IMR-90 (cell line): ENCODE measurements at places on chromosomes 4 and X. TPM values are rescaled to one million over a fixed set of nuclear protein-coding genes. Genes with fewer than 3 reads are reported as not detected.

DNA sequence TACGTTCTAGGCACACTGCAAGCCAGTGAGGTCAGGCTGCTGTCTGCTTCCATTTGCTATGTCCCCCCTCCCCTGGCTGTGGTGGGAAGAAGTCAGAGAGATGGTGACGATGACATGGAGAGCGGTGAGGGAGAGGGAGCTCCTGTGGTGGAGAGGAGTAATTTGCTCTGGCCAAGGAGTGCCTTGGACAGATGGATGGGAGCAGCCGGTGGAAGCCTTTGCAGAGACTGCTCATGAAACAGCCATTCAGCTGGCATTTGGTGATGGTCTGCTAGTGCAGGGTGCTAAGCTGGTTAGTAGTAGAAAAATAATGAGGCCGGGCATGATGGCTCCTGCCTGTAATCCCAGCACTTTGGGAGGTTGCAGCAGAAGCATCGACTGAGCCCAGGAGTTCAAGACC is 124.1 kb downstream of the FHDC1 start:
- H3K36me3 ChIP-seq: no peaks in the 10 kb centered on the region
- no peak for DNase-seq
- H3K4me1 ChIP-seq: no peaks in the 10 kb centered on the region
- no peak overlapping the region for H3K27ac ChIP-seq
- peaks cover 30% of the 10 kb centered on the region for H3K27me3 ChIP-seq

SERPINA7 gene
- total RNA-seq: not detected in 2 replicates

GRCh38 chr4:21872101-21872500 is 76.5 kb downstream of the KCNIP4 start:
- no peak overlapping the region for H3K4me3 ChIP-seq
- no peak overlapping the region for H3K27ac ChIP-seq
- no peaks in the 10 kb centered on the region for H3K4me1 ChIP-seq
- no peaks in the 10 kb centered on the region for H3K36me3 ChIP-seq

CT55 gene
- not detected in 2 replicates for total RNA-seq
